ENCODE measurements at places on chromosomes 6 and 20. TPM values are rescaled to one million over a fixed set of nuclear protein-coding genes. Genes with fewer than 3 reads are reported as not detected.

DNA sequence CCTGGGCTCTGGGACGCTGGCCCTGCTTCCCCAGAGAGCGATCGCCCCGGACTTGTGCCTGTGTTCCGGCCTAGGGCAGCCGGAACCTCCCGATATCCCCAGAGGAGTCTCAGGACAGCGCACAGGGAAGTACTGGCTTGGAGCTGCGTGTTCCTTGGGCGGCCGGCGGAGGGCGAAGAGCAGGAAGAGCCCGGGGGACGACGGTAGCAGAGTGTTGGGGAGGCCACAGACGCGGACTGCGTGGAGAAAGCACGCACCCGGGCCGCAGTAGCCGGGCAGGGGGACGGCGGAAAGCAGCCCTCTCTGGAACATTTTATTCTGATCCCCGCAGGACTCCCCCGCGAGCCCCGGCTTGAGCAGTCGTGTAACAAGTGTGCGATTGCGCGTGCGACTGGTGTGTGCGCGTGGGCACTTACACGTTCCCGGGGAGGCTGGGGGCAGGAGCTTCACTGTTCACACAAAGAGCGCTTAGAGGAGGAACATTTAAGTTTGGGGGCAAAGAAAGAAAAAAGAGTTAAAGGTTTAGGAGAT lies 36.1 kb downstream of the NCR2 start:
- peak; percentile 5 for DNase-seq

GRCh38 chr20:53128004-53128403 lies 155.8 kb downstream of the TSHZ2 start:
- no peak for DNase-seq

GRCh38 chr6:137105375-137105774 lies 60.6 kb upstream of the IL20RA start:
- no peak for DNase-seq

GRCh38 chr6:120304223-120304622 lies 954.7 kb upstream of the MAN1A1 start:
- no peak for DNase-seq

GRCh38 chr6:90136176-90136575 lies 160.5 kb downstream of the BACH2 start:
- no peak for DNase-seq

DNA sequence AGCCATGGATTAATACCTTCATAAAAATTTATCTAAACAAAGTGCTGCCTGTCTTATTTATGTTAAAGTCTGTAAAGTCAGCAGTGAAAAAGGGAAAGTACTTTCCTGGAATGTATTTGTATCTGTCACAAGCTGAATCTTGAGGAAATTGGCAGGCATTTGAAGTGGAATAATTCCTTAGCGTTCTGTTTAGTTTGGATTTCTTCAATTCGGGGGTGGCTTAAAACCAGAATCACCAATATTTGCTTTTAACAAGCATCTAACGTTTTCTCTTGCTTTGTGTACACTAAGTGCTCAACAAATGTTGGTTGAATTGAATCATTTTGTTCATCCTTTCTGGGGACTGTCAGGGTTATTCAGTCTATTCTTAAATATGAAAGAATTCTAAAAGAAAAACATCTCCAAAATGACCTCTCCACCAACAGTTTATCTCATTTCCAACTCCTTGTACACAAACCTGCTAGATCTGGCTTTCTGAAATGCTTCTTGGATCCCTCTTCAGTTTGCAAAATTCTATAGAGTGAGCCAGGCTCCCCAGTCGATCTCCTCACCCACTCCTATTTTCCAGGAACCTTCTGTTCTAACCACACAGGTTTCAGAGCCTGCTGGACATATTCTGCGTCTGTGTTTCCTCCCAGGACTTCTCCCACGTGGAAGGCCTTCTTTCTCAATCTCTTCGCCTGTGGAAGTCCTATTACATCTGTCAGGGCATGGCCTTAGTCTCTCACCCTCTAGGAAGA lies 2.0 kb upstream of the NPEPL1 start:
- no peak for DNase-seq

Gene BTN3A1
- total RNA-seq: 18.4 TPM
